ENCODE measurements at places on chromosomes 1 and 21.

- no peak for DNase-seq
These were observed 57.0 kb upstream of the RAVER2 start for GRCh38 chr1:64687725-64688327.

DNA sequence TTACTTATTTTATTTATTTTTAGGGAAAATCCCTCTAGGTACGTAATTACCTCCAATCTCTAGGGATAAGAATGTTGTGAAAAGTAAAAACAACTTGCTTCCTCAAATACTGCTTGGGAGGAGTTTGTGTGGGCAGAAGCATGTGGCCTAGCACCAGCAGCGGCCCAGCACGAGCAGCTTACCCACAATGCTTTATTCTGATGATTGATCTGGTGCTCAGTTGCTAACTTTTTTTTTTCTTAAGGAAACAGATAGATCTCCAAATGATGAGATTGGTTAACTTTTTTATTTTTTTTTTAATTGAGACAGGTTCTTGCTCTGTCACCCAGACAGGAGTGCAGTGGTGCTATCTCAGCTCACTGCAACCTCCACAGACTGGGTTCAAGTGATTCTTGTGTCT is 4.2 kb downstream of the CLIC6 start:
- no peak for DNase-seq

DNA sequence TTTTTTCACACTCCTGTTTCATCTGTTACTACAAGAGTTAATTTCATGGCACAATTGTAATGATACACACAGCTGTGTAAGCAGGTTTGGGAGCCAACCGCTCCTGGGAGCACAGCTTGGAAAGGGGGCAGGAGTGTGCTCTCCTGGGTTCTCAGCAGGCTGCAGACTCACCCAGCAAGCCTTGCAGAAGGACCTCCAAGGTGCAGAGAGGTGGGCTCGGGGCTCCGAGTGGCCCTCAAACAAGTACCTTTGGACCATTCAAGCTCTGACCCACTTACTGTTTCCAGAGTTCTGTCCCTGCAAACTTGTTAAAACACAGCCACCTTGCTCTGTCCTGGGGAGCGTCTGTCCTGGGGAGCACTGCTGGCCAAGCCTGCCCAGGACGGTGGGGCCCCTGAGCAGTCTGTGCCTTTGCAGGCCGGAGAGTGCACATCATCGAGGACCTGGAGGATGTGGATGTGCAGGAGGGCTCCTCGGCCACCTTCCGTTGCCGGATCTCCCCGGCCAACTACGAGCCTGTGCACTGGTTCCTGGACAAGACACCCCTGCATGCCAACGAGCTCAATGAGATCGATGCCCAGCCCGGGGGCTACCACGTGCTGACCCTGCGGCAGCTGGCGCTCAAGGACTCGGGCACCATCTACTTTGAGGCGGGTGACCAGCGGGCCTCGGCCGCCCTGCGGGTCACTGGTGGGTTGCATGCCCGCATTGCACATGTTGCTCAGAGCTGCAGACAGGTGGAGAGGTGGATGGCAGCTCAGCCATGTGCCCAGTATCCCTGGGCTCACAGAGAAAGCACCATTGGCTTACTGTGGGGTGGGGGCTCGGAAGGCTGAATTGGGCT is 78.0 kb downstream of the OBSCN start:
- peak; percentile 73 for DNase-seq

DNA sequence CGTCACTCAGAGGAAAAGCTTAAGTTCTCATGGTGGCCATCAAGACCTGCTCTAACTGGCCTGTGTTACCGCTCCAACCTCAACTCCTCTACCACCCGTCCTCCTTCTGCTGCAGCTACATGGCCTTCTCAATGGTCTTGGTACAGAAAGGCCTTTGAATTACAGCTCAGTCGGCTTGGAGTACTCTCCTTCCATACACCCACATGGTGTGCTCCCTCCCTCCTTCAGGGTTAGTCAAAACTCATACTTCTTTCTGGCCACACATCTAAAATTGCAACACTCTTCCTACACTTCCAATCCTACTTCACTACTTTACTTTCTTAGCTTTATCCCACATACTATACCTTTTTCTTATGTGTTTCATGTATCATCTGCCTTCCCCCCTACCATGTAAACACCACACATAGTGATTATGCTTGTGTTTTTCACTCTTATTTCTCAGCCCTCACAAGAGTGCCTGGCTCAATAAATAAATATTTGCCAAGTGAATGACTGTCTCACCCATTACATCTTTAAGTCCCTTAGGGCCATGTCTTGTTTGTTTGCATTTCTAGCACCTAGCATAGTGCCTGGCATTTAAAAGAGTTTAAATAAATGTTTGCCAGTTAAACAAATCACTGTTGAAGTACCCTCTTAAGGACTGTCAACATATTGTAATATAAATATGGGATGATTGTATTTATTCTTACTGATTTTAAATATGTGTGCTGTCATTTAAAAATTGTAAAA is 37.6 kb upstream of the HMCN1 start:
- DNase-seq: no peak

DNA sequence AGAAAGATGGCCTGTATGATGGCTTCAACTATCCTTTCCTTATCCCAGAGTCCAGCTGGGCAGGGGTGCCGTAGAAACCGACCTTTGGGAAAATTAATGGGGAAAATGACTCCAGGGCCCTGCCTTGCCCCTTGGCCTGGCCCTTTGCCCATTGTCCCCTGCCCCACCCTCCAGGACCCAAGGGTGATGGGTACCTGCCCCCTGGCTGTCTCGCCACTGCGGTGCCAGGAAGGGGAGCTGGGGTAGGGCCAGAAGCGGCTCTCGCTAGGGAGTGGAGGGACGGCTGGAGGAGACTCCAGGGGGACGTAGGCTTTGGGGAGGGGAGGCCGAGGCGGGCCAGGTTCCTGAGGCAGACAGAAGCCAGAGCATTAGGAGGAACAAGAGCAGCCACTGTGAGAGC is 29.1 kb upstream of the GOLT1A start:
- peak; percentile 71 for DNase-seq

DNA sequence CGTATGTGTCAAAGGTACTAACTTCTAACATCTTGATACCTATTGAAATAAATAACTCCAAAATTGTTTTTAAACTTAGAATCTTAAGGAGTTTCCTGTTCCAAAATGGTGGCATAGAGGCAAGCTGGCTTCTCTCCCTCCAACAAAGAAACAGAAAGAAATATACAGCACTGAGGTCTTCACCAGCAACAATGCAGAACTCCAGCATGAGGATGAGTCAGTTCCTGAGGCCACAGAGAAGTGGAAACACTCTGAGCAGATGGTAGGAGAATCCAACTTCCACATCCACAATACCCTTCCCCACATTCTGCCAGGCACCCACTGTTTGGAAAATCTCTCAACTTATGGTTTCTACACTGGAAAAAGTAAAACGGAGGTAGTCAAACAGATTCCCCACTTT is 12.2 kb upstream of the PPIH start:
- DNase-seq: no peak

GRCh38 chr1:246907472-246907871 is 24.3 kb downstream of the AHCTF1 start:
- no peak for DNase-seq

DNA sequence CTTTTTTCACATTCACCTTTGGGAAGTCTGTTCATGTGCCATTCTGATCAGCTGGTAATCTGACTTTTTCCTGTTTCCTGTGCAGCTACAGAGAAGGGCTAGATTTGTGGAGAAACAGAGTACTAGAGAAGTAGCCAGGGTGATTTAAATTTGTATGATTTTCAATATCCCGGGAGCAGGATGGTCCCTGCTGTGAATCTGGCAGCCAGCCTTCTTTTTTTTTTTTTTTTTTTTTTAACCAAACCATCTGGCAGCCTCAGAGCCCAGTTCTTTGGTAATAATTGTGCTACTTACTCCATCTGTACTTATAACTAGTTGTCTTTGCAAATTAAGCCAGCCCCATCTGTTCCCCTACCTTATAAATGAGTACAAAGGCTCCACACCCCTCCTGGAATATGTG is 248.6 kb upstream of the DEPDC1 start:
- no peak for DNase-seq

DNA sequence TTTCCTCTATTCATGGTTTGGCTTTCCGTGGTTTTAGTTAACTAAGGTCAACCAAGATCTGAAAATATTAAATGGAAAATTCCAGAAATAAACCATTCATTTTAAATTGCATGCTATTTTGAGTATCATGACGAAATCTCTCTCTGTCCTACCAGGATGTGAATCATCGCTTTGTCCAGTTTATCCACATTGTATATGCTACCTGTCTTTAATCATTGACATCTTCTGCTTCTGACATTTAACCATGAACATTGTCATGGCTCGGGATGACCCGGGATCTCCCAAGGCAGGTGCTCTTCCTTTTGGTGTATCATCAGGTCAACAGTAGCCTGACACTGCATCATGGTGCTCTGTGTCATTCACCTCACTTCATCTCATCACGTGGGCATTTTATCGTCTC is 125.5 kb upstream of the HNRNPU start:
- no peak for DNase-seq

DNA sequence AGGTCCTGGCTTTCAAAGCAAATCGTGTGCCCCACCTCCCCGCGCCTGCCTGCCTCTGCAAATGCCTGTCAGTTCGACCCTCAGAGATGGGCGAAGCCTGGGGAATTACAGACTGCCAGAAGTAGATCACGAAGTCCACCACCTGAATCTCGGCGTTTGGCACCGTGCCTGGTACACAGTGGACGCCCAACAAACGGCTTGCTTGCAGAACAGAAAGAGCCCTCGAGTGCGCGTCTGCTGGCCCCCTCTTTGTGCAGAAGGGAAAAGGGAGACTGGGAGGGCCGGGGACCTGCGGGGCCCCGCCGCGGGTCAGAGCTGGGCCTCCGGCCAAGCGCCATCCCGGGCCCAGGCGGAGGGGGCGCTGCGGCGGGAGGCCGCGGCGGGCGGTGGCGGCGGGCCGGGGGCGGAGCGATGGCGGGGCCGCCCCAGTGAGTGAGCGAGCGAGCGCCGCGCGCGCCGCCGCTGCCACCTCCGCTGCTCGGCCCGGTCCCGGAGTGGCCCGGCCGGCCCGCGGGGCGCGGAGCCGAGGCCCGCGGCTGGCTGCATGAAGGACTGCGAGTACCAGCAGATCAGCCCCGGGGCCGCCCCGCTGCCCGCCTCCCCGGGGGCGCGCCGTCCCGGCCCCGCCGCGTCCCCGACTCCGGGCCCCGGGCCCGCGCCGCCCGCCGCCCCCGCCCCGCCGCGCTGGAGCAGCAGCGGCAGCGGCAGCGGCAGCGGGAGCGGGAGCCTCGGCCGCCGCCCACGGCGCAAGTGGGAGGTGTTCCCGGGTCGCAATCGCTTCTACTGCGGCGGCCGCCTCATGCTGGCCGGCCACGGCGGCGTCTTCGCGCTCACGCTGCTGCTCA is at the start of gene ZDHHC18:
Gene ZDHHC18, plus strand, starts transcription at position 428 of the 845 bp plus-strand sequence. Its CDS starts 117 bp downstream, at position 545.
- peak; percentile 89 for DNase-seq

DNA sequence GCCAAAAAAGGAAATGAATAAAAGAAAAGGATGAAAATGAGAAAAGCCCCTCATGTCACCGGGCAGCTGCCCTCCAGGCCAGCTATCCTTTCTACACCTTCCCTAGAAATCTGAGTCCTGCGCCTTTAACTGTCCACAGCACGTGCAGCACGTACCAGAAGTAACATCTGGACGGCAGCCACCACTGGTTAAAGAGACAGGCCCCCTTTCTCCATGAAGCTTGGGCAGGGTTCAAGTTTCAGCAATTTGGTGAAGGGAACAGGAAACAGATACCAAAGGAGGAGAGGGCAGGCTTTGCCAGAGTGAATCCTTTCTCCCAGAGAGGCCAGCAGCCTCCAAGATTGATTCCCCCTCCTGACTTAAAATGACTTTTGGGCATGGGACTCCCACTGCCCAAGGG is 3.6 kb upstream of the KIAA2013 start:
- peak; percentile 90 for DNase-seq

DNA sequence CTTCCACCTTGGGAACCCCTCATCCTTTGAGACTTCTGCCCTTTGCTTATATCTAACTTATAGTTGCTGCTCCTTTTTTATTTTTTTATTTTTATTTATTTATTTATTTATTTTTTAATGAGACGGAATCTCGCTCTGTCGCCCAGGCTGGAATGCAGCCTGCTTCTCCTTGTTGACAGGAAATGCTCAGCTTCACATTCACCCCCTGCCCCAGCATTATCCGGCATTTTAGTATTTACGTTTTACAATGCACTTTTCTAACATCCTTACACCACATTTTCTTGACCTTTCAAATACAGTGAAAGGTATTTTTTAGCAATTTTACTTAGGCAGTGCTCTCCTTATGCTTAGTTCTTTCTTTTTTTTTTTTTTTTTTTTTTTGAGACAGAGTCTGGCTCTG is 14.9 kb downstream of the CXADR start:
- no peak for DNase-seq

DNA sequence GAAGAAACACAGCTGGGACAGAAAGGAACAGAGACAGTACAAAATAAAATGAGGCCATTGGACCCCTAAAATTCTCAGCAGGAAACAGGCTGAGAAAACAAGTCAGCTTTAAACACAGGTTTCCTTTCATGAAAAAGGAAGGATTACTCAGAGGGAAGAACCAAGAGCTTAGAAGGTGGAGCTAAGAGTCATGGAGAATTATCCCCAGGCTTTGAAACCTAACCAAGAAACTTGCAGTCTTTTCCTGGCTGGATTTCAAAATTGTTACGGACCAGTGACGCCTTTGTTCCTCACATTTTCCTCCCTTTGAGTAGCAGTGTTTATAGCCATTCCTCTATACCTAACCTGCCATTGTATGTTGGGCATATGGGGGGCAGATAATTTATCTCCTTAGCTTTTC is 8.8 kb downstream of the HMGB4 start:
- DNase-seq: no peak

DNA sequence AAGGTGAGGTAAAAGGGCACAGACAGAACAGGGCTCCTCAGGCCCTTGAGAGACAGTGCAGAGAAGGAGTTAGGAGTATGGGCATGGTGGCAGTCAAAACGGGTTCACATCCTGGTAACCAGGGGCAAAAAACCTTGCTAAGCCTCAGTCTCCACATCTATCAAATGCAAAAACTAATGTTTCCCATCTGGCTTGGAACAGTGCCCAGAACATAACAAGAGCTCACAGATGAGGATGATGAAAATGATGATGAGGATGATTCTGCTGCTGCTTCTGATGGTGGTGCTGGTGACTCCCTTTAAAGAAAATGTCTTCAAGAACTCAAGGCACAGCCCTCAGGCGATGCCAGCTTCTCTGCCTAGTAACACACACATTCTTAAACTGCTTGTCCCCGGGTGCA is 24.1 kb downstream of the HHIPL2 start:
- DNase-seq: no peak

DNA sequence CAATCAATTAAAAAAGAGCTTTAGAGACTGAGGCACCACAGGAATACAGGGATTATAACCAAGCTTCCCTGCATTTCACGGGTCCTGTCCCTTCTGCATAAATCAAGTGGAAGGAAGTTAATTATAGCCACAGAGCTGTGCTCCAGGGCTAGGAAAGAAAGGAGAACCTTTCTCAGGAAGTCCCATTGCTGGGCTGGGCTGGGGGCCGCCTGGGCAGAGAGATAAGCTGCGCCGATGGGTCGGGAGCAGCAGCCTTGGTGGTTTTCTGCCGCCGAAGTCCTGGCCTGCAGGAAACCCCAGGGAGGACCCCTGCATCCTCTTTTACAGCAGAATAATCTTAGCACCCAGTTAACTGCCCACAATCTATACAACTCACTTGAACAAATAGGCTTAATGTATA is 12.6 kb upstream of the CD34 start:
- DNase-seq: no peak

- DNase-seq: no peak
These were observed 1.5 kb upstream of the MAGI3 start for GRCh38 chr1:113388621-113389358.

- DNase-seq: no peak
These were observed 41.8 kb upstream of the PWP2 start for GRCh38 chr21:44065428-44065827.

- DNase-seq: peak; percentile 94
These were observed 823 bp upstream of the SYF2 start for GRCh38 chr1:25232866-25233784.
